ENCODE measurements at places on chromosomes 7 and 10. TPM values are rescaled to one million over a fixed set of nuclear protein-coding genes. Genes with fewer than 3 reads are reported as not detected.

UPK3BL2 gene
- 20.5 TPM for total RNA-seq

- no peak for DNase-seq
These were observed 116.5 kb upstream of the EEPD1 start for GRCh38 chr7:36036590-36036989.

DNA sequence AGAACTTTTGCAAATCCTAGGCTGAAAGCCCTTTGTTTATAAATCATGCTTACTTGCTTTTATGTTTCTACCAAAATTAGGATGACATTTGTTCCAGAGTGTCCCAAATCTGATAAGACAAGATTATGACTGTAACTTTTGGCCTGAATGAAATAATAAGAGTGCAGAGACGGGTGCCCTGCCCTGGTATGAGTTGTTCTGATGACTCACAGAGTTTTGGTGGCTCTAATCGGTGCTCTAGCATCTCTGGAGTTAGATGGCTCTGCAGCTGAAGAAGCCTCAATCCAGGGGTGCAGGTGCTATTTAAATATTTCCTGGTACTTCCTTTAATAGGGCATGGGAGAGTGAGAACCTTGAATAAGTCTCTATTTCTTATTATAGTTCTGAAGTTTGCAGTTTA lies 102.2 kb upstream of the ELMO1 start:
- DNase-seq, result no peak

CLRN3 gene
- total RNA-seq, result not detected

VKORC1L1 gene
- total RNA-seq, result 11.1 TPM

DNA sequence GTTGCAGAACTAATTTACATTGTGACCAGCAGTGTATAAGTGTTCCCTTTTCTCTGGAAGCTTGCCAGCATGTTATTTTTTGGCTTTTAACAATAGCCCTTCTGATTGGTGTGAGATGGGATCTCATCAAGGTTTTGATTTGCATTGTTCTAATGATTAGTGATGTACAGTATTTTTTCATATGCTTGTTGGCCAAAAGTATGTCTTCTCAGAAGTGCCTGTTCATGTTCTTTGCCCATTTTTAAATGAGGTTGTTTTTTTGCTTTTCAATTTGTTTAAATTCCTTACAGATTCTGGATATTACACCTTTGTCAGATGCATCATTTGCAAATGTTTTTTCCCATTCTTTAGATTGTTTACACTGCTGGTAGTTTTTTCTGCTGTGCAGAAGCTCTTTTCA lies 627.0 kb upstream of the CNTNAP2 start:
- DNase-seq, result no peak

DNA sequence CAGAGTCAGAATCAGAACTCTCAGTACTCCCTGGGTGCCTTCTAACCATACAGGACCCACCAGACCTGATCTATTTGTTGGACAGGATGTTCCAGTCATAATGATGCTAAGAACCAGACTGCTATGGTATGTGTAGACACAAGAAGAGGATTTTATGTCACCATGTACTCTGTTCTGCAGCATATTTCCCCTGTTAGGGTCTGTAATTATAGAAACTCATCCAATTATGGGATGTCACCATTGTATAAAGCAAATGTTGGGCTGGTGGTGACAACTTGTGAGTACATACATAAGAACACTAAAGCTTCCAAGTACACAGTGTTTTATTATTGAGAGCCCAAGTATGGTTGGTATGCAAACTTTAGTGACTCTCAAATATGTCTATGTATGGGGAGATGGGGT lies 67.1 kb upstream of the AGBL3 start:
- no peak for DNase-seq

GRCh38 chr10:2920168-2920567 lies 147.2 kb upstream of the PFKP start:
- DNase-seq, result no peak

SUN3 gene
- total RNA-seq, result not detected

GRCh38 chr10:79494871-79495705 lies 17.2 kb upstream of the EIF5AL1 start:
- no peak for DNase-seq

GDF2 gene
- total RNA-seq, result not detected

LLCFC1 gene
- total RNA-seq, result not detected

DNA sequence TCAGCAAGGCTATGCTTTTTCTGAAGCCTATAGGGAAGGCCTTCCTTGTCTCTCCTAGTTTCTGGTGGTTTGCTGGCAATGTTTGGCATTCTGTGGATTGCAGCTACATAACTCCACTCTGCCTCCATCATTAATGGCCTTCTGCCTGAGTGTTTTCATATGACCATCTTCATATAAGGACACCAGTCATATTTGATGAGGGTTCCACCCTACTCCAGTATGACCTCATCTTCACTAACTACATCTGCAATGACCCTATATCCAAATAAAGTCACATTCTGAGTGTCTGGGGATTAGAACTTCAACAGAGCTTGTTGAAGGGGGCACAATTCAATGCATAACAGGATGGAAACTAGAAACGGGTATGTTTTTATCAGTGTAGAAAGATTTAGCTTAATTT lies 22.1 kb downstream of the CAV1 start:
- DNase-seq, result no peak

- DNase-seq, result no peak
These were observed 8.0 kb upstream of the PPIF start for GRCh38 chr10:79339266-79339665.

GRCh38 chr7:151637781-151638261 lies 118.1 kb upstream of the RHEB start:
- no peak for DNase-seq

DNA sequence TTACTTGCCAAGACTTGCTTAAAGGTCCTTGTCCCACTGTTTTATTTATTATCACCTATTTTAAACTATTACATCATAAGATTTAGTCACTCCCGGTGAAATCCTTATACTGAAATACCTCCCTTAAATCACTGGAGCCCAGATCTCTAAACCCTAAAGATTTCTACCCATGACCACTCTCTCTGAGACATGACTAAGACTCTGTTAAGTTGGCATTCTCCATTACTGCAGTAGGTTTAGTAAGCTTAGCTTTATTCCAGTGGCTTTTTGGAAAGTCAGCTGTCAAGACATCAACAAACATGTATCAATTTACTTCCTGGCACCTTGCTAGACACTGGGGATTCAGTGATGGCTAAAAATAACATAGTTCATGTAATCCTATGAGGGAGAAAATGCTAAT lies 874.2 kb downstream of the KCNMA1 start:
- DNase-seq, result no peak

- DNase-seq, result no peak
These were observed 28.6 kb upstream of the RASGEF1A start for GRCh38 chr10:43295436-43295835.

LRRN3 gene
- 193 TPM for total RNA-seq

GRCh38 chr7:77565917-77566316 lies 28.8 kb downstream of the PTPN12 start:
- no peak for DNase-seq

CPA2 gene
- not detected for total RNA-seq

GRCh38 chr7:16532272-16532671 lies 5.6 kb downstream of the LRRC72 start:
- no peak for DNase-seq

- DNase-seq, result no peak
These were observed 31.0 kb downstream of the CUX1 start for GRCh38 chr7:101848208-101848951.

- no peak for DNase-seq
These were observed 28.9 kb upstream of the STK17A start for GRCh38 chr7:43553999-43554398.

GRCh38 chr7:159210581-159211235 lies 66.0 kb upstream of the VIPR2 start:
- DNase-seq, result no peak

GRCh38 chr7:94190599-94191061 lies 186.5 kb upstream of the BET1 start:
- no peak for DNase-seq

Measured in activated naive CD8-positive, alpha-beta T cell treated with anti-CD3 and anti-CD28 coated beads, Interleukin-2, amount 10 ng/mL, durations not matched to agents 7 days and 5 days (primary cell).